ENCODE measurements at places on chromosomes 5 and 9.

- no peak for DNase-seq
These were observed 867.1 kb downstream of the DTWD2 start for GRCh38 chr5:118121258-118121657.

GRCh38 chr5:150246429-150246828 lies 43.1 kb downstream of the CAMK2A start:
- no peak for DNase-seq

GRCh38 chr5:148927307-148927946 lies 101.0 kb downstream of the ADRB2 start:
- DNase-seq, result no peak

DNA sequence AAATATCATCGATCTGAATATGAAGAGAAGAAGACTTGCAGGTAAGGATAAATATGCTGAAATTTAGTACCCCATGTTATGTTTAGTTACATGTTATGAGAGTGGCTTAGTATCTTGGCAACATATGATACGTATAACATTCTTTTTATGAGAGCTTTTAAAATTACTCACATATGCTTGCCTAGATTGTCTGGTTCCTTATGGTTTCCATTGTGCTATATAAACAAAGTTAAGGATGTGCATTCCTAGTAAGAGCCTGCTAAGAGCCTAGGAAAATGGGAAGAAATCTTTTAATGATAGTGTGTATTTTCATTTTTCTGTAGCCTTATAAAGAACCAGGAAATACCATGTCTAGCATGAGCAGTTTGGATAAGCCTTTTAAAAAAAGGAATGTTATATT lies 112.0 kb upstream of the KCNN2 start:
- no peak for DNase-seq

DNA sequence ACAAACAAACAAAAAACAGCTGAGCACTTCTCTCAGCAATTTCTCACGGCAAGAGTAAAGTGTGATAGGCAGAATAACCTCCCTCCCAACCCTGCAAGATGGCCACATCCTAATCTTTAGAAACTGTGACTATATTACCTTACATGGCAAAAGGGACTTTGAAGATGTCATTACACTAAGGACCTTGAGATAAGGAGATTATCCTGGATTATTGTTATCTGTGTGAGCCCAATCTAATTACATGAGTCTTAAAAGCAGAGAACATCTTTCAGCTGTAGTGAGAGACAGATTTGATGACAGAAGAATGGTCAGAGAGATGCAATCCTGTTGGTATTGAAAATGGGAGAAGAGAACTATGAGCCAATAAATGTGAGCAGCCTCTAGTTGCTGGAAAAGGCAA lies 347.9 kb downstream of the CDH9 start:
- DNase-seq, result no peak

- DNase-seq, result no peak
These were observed 36.6 kb downstream of the TTLL11 start for GRCh38 chr9:122056484-122056883.

GRCh38 chr5:169592937-169593650 lies 9.5 kb downstream of the SPDL1 start:
- DNase-seq, result no peak
